ENCODE measurements at places on chromosomes 1 and 21.

GRCh38 chr1:181119093-181119989, 30.8 kb downstream of the IER5 start:
- DNase-seq = peak; percentile 84

DNA sequence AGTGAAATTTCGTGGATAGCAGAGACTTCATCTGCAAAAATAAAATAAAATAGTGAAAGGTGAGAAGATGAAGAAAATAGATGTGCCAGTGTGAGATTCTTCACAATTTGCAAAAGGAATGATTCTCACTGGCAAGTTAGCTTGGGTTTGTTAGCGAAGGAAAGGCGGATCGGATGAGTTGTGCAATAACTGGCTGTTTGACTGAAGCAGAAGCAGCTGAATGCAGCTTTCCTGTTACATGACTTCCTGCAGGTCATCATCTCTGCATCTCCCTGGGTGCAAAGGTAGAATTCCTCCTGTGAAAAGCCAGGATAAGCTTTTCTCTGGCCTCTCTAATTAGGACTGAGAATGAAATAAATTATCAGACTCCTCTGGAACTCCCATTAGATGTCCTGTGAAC, 263.1 kb upstream of the CHRM3 start:
- DNase-seq = no peak

- DNase-seq = no peak
Measured at GRCh38 chr1:109096120-109096519, 5.6 kb downstream of the TMEM167B start.

GRCh38 chr1:117098287-117098890, 23.2 kb downstream of the TRIM45 start:
- DNase-seq = no peak

DNA sequence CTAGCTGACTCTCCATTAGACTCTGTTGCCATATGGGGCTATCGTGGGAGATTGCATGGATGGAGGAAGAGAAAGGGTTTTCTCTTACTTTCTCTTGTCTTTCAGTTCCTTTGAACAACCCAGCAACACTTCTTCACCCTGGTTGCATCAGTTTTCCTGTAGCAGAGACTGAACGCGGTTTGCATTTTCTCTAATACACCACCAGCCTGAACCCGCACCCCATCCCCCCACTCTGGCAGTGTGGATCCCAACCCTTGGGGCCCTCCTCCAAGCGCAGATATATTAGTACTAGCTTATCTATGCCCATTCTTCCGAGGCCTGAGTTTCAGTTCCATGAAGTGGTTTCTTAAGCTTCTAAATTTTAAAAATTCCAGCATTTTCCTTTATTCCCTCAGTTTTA, 12.6 kb downstream of the DR1 start:
- no peak for DNase-seq

- DNase-seq = peak; percentile 72
Measured at GRCh38 chr1:54945393-54945936, 35.0 kb upstream of the TMEM61 start.

DNA sequence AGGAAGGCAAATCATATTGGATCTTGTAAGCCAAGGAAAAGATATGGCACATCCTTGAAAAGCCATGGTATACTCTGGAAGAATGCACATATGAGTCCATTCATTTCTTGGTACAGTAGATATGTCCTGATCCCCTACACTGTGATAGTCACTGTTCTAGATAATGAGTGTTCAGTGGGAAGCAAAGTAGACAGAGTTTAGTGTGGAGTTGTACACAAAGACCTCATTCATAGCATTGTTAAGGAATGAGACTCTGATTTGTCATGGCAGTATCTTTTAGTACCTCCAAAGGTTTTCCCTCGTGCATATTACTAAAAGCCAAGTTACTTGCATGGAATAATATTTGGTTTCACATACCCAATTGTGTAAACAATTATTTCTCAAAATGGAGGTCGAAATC, 204.7 kb downstream of the NFIA start:
- no peak for DNase-seq

DNA sequence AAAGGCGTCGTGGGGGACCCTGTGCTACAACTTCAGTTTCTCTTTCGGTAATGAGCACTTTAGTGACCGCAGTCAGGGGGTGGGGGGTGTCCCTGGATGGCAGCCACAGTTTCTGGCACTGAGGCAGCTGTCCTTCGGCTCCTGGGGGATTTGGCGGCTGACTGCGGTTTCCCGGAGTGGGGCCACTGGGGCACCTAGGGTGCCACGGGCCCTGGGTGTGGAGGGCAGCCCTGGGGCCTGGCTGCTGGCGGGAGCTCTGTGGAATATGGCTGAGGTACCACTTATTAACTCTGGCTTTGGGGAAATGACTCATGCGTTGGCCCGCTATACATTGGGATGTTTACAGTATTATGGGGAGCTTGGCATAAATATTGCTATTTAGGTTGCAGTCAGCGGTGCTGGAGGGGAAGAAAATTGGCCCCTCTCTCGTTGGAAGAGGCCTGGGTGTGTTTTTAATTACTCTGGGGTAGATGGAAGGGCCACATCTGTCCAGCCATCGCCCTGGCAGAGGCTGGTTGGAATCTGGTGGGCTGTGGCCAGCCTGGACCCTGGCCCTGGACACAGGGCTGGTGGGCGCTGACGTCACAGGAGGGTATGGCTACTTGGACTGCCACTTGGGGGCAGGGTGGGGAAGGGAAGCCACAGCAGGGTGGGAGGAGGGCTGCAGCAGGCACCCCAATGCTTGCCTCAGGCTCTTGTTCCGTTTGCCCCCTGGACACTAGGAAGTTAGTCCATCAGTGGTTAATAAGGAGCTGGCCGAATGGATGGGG, 2.0 kb downstream of the EPHB2 start:
- DNase-seq = no peak

DNA sequence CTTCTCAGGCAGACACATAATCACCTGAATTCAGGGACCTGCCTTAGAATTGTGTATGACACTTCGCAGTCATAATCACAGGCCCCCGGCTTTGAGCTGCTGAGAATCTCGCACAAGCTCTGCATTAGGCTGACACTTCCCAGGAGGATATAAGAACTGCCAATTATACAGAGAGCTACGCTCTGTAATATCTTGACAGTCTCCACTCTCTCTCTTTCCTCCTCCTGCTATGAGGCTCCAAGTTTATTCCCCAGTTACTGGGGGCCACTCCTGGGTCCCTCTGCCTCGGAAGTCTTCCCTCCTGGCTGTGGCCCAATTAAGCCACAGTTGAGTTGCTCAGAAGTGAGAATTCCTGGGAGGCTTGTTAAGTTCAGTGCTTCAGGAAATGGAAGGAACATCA, 42.7 kb downstream of the EBNA1BP2 start:
- DNase-seq = no peak

- DNase-seq = no peak
Measured at GRCh38 chr1:74368335-74368734, 133.1 kb downstream of the TNNI3K start.

DNA sequence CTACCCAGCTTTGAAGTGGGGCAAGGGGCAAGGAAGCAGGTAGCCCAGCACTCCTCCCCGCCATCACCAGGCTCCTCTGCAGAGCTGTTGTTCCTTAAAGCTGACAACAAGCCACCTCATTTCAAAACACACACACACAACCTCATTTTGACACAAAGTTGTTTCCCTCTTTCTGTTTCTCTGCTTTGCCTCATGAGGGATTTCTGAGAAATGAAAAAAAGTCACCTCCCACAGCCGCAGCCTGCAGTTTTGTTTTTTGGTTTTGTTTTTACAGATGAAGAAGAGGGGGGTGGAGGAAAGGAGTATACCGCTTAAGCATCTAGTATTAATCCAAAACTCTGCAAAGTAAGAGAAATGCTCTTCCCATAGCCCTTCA, 12.1 kb downstream of the MCL1 start:
- DNase-seq = no peak

- no peak for DNase-seq
Measured at GRCh38 chr1:10559386-10559785, 84.6 kb downstream of the PEX14 start.

GRCh38 chr1:30757352-30758120, at the start of gene LAPTM5:
LAPTM5 (minus strand) TSS chr1:30757774; CDS start chr1:30757745, 29 bp downstream.
- no peak for DNase-seq

- DNase-seq = no peak
Measured at GRCh38 chr1:213604477-213604876, 383.3 kb upstream of the PROX1 start.

- no peak for DNase-seq
Measured at GRCh38 chr1:220652995-220653394, 37.2 kb upstream of the C1orf115 start.

GRCh38 chr1:223802602-223803001, 43.1 kb downstream of the TP53BP2 start:
- DNase-seq = no peak

DNA sequence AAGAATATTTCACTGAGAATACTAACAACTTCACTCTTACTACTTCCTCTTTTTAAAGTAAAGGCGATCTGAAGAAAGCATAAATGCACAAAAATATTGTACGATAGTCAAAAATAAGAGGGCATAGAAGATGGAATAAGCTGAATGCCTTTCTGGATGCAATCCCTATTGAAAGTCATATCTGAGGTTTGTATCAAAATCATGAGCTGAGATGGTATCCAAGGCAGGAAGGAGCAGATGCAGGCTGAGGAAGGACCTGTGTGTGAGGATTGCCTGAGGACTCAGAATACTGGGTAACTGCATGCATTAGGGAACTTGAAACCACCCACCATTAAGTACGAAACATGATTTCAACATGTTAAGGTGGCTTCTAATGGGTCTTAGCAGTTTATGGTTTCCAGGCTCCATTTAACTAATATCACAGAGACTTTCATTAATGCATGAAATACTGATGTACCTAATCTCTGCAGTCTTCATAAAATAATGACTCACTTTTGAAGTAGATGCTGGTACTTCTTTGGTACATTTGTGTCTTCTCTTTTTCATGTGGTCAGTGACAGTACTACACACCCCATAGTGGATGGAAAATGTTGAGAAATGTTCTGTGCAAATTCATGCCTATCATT, 29.6 kb upstream of the RGS1 start:
- DNase-seq = no peak

All from suprapubic skin (tissue), 4 donors.